ENCODE measurements at places on chromosomes 3 and 15.

- DNase-seq: no peak
Measured at GRCh38 chr3:128270559-128271492, 117.5 kb downstream of the EEFSEC start.

- no peak for DNase-seq
Measured at GRCh38 chr3:22966349-22966748, 236.8 kb upstream of the UBE2E2 start.

DNA sequence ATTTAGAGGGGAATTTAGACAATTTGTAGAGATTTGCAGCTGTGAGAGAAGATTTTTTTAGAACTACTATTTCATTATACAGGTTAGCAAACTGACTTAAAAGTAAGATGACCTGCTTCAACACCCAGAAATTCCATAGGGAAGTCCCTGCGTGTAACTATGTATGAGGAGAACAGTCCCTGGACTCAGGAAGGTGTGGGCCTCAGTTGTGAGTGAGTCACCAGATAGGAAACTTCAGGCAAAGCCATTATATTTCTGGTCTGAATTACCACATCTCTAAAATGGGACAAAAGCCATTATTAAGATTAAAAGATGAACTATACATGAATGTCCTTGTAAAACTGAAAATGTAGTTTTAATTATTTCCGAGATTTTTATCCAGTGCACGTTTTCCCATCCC, 488.3 kb upstream of the GOLIM4 start:
- no peak for DNase-seq

DNA sequence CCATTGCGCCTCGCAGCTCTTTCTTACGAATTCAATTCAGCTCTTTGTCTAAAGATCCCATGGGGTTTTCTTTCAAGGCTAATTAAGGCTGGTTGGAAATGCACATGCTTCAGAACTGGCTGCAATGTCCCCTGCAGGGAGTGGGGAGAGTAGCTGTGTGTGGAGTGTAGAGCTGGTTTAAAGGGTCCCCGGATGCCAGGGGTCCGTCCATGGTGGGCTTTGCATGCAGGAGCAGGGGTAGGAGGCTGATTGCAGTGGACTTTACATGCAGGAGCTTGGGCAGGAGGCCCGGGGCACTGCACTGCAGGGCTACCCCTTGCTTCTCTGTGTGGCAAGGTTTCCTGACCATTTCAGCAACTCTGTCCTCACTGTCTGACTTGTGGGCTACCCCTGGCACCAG, 261.6 kb upstream of the LYSMD4 start:
- no peak for DNase-seq

DNA sequence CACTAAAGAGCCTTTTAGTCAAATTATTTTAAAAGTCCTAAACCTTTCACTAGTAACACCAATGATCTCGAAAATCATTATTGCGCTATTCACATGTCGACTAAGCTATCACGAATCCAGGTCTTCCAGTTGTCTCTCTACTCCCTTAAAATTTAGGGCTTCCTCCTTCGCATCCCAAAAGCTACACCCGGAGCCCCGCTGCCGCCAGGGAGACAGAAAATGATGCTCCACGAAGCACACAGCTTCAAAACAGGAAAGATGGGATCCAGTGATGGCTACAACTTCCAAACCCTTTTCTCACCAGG, 253 bp downstream of the IFT80 start:
- DNase-seq: no peak

DNA sequence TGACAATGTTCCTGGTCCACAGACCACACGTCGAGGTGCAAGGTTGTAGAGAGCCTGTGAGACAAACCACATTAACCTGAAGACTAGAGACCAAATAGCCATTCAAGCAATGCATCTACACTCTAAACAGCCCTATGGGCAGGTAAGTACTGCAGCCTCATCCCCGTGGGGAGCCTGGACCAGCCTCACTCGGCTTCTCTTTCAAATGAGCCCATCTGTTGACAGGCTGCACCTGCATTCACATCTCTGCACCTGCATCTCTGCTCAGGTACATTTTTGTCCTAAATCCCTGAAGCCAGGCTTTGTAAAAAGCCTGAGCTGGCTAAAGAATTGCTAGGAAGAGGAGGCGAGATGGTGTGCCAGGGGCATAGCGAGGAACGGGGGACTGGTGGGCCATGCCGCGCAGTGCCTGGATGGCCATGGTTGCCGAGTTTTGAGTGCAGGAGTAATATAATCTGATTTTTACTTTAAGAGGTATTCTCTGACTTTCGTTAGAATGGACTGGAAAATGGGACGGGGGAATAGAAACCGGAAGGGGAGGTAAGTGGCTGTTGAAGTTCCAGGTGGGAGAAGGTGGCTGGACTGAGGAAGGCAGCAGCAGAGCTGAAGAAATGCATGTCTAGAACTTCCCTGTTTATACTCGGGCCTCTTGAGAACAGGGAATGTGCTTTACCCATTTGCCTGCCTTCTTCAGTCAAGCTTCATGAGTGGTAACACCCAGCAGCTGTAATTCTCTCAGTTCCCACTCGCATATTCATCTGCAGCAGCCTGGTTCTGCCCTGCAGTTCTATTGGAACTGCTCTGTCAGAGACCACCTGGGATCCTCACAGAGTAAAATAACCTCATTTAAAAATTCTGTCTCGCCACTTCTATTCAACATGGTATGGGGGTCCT, 226.4 kb downstream of the OPA1 start:
- no peak for DNase-seq

DNA sequence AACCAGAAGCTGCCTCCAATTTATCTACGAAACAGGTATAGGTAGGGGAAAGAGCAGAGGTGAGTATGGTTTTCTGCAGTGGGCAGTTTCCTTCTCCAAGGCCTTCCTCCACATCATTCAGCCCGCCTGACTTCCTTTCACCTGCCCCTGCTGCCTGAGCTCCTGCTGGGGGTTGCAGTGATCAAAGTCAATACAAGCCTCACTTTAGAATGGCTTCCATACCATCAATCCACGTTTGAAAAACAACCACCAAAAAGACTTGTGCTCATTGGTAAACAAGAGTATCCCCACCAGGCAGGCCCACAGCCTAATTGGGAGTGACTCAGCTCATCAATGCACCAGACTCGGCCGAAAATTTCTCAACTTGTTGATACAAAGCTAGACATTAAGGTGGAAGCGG, 159.9 kb downstream of the MAGI1 start:
- DNase-seq: no peak

- peak; percentile 27 for DNase-seq
Measured at GRCh38 chr15:39344662-39345141, 236.2 kb upstream of the THBS1 start.

DNA sequence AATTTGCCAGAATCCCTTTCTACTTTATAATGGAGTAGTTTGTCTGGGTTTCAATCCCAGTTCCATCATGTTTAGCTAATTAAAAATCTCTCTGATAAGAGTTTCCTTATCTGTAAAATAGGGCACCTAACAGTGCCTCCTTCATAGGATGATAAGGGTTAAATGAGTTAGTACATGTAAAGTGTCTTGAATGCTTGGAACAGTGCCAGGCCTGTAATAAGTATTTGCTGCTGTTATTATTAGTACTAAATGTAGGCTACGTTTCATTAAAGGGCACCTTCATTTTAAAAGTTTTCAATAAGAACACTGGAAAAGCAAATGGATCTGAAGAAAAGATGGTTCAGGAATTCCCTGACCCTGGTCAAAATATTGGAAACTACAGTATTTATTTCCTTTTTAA, 11.8 kb upstream of the SLC2A2 start:
- DNase-seq: no peak

DNA sequence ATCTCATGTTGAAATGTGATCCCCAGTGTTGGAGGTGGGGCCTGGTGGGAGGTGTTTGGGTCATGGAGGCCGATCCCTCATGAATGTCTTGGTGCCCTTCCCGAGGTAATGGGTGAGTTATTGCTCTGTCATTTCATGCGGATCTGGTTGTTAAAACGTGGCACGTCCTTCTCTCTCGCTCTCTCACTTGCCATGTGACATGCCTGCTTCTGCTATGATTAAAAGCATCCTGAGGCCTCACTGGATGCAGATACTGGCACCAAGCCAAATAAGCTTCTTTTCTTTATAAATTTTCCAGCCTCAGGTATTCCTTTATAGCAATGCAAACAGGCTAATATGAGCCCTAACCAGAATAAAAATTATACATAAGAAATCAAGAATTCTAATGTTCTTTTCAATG, 31.7 kb upstream of the HACD2 start:
- no peak for DNase-seq

DNA sequence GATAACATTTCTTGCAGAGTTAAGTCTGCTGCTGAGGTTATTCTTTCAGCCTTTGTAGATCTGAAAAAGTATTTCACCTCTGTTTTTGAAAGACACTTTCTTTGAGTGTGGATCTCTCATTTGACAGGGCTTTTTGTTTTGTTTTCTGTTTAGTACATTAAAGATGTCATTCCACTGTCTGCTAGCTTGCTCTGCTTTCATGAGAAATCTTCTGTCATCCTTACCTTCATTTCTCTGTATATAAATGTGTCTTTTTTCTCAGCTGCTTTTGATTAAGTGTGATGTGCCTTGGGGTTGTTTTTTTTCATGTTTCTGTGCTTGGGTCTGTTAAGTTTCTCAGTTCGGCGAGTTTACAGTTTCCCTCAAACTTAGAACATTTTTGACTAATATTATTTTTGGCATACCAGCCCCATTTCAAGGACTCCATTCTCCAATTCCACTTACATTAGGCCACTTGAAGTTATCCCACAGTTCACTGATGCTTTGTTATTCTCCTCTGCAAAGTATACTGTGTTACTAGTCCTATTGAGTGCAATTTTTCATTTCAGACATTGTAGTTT, 43.9 kb upstream of the CA12 start:
- no peak for DNase-seq

GRCh38 chr15:50141856-50142255, 22.8 kb upstream of the ATP8B4 start:
- DNase-seq: no peak

- peak; percentile 25 for DNase-seq
Measured at GRCh38 chr15:64686130-64686735, 89.2 kb downstream of the RBPMS2 start.

DNA sequence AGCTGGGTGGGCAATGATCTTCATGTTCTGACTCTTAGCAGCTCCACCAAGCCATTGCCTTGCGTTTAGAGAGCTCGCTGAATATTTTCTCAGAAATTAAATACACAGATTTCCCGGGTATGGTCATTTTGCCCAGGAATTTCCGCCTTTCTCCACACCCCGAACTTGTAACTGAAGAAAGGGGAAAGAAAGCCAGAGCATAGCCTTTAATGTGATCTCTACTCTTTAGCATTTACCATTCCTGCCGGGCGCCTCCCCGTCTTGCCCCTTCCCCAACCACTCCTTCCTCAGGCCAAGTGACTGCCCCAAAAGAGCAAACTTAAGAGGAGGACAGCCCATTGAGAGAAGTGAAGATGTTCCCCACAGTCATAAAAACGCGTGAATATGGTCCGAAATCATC, 53.1 kb downstream of the LMCD1 start:
- no peak for DNase-seq

DNA sequence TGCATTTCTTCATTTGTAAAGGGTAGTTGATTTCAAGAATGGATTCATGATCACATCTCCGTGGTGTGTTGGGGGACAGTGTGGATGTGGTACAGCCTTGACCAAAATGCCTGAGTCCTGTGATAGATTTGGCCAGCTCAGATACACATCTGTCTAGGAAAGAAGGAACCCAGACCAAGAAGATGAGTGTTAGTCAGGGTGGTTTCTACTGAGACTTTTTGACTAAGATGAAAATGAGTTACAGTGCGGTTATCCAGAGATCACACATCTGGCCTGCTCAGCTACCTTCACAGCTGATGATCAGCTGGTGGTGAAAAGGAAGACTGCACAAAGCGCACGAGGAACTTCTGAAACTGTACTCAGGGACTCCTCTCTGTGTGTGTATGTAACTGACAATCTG, 68.0 kb downstream of the FNDC3B start:
- no peak for DNase-seq

DNA sequence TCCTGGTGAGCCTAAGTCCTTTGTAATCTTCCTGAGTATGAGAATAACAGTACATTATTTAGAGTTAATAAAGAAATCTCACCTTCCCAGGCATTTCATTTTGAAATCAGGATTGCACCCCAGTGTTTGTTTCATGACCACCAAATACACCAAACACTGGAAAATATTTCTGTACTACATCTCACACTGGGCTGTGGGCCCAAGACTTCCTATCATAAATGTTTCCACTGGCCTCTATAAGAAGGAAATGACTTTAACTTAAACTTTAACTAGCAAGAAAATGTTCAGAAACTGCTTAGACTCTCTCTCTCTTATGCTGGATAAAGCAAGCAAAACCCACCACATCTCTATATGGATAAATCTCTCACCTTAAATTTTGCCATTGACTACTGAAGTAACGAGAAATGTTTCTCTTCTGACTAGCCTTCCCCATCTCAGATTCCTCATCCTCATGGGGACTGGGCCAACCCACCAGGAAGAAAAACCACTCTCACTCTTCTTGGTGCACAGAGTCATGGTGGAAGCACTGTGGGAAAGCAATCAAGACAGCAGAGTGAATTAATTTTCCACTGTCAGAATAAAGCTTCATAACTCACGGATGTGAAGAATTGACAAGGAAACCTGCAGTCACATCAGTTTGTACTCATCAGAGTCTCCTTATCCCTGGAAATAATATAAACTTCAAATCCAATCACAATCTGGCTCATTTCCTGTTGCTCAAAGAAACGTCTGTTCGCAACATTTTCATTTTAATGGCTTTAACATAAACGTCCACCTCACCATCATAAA, 859.6 kb downstream of the EPHA3 start:
- no peak for DNase-seq

DNA sequence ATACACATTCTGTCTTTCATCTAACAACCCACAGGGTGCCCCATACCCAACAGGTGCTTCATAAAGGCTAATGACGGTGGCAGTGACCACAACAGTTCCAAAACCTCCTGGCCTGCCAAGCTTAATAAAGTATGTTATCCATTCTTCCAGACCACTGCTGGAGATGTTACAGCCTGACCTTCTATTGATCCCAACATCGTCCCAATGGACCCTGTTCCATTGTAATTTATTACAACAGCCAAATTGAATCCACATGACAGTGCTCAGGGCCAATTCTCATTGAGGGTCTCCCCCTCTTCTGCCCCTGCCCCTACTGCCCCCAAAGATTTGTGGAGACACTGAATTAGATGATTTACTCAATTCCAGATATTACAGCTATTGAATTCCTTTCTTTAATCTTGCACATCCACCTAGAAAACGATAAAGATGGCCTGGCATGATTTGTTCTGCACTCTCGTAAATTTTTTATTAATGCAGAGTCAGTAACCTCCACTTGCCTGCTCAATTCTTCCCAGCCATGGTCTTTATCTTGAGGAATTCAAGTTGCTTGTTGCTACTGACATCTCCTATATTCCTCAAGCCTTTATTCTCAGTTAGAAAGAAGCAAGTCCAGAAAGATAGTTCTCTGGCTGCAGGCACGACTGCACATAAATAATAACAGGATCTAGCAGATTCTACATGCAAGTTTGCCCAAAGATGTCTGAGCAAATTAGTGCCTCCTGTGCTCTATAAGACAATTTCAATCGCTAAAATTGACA, 407.6 kb downstream of the ERC2 start:
- DNase-seq: no peak

GRCh38 chr3:53704363-53704725, 141.9 kb downstream of the CHDH start:
- no peak for DNase-seq

DNA sequence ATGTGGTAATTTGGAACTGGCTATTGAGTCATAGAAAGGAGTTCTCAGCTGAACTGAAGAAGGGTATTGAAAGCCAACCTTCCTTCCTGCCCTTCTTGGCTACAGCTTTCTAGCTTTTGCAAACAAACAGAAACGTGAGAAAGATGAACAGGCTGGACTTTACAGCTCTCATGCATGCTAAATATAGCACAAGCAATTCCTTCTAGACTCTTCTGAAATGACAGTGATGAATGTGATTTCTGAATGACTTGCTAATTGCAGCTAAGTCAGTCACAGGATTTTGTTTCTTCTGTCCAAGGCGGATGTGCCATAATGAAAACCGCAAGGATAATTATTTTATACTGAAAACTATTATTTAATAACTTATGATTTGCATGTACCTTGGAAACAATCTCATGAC, 36.3 kb downstream of the BCHE start:
- no peak for DNase-seq

All from COR-L47 (cell line).